EH (cell line): ENCODE measurements at places on chromosomes 16 and 17.

DNA sequence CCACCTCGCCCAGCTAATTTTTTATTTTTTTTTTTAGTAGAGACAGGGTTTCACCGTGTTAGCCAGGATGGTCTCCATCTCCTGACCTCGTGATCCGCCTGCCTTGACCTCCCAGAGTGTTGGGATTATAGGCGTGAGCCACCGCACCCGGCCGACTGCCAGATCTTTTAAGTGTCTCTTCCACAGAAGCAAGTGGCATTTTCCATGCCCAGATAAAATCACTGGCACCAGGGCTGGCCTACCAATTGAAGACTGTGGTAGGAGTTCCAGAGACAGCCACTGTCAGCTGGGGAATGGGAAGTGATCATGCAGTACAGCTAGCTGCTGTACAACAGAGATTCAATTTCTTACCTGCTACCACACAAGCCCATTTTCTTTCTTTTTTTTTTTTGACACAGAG lies 17.9 kb downstream of the CNP start:
- no peak for DNase-seq

GRCh38 chr17:44465897-44466296 lies 37.3 kb downstream of the GPATCH8 start:
- no peak for DNase-seq

GRCh38 chr16:28297308-28297707 lies 5.0 kb downstream of the SBK1 start:
- DNase-seq = no peak

- DNase-seq = no peak
These were observed 4.3 kb downstream of the POLG2 start for GRCh38 chr17:64492481-64493109.

DNA sequence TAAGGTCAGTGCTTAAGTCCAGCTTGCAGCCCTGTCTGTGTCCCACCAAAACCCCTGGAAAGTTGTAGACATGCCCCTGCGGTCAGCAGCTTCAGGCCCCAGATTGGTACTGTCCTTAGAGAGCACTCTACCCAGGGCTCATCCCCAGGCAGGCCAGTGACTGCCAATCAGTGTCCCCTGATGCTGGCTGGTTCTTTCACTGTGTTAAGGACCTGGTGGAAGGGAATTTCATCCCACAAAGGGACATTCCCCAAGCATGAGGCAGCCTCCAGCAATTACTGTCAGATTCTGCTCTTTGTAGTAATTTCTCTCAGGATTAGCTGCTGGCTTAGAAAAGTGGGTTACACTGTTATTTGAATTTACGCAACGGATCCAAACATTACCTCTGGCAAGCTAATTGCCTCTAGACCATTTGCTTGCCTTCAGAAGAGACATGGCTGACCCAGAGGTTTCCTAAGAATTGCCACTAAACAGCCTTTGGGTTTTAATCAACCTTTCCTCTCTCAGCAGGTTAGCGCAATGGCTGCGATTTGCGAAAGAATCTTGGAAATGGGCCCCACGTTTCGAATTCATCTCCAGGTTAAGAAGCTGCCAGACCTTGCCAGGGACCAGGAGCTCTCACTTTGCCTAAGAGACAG lies 5.9 kb downstream of the IRX6 start:
- no peak for DNase-seq

- DNase-seq = no peak
These were observed 29.9 kb downstream of the PLCG2 start for GRCh38 chr16:81808933-81809480.
